ENCODE measurements at places on chromosomes 3 and 15. TPM values are rescaled to one million over a fixed set of nuclear protein-coding genes. Genes with fewer than 3 reads are reported as not detected.

CCR5 gene
- total RNA-seq = not detected

PLAAT1 gene
- total RNA-seq = 0.60 TPM

SLC12A1 gene
- total RNA-seq = not detected

CD200 gene
- 1.4 TPM for total RNA-seq

TMIE gene
- not detected for total RNA-seq

PRSS50 gene
- total RNA-seq = not detected

MST1R gene
- 1.7 TPM for total RNA-seq

ASB14 gene
- total RNA-seq = not detected

PCSK6 gene
- total RNA-seq = 4.3 TPM

PP2D1 gene
- total RNA-seq = not detected

IL5RA gene
- total RNA-seq = not detected

ARGFX gene
- not detected for total RNA-seq
